NCI-H1694 treated with DMSO at 0.1 percent for 48 hours (cell line): ENCODE measurements at places on chromosomes 1 and 21.
A peak's percentile ranks its signal among the peaks of the same experiment; 100 is the strongest.

- DNase-seq: no peak
Observed at GRCh38 chr1:55957276-55957675, 622.1 kb downstream of the PLPP3 start.

- no peak for DNase-seq
Observed at GRCh38 chr21:34582506-34583150, 32.3 kb downstream of the RCAN1 start.

- DNase-seq: no peak
Observed at GRCh38 chr1:49102752-49103151, 326.1 kb upstream of the BEND5 start.

DNA sequence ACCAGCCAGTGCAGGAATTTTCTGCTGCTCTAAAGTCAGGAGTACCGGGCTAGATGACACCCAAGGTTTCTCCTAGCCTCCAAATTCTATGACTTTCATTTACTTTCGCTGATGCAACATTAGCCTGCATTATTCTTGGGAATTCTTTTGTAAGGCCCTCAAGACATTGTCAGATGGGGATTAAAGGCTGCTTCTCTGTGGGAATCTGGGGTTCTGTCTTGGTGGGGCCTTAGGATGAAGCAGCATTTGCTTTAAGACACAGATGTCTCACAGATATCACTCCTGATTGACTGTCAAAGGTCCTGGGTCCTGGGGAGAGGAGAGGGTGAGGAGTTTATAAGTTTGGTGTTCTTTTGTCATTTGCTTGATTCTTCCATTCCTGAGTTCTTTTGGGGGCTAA, 11.6 kb downstream of the PKP1 start:
- no peak for DNase-seq

DNA sequence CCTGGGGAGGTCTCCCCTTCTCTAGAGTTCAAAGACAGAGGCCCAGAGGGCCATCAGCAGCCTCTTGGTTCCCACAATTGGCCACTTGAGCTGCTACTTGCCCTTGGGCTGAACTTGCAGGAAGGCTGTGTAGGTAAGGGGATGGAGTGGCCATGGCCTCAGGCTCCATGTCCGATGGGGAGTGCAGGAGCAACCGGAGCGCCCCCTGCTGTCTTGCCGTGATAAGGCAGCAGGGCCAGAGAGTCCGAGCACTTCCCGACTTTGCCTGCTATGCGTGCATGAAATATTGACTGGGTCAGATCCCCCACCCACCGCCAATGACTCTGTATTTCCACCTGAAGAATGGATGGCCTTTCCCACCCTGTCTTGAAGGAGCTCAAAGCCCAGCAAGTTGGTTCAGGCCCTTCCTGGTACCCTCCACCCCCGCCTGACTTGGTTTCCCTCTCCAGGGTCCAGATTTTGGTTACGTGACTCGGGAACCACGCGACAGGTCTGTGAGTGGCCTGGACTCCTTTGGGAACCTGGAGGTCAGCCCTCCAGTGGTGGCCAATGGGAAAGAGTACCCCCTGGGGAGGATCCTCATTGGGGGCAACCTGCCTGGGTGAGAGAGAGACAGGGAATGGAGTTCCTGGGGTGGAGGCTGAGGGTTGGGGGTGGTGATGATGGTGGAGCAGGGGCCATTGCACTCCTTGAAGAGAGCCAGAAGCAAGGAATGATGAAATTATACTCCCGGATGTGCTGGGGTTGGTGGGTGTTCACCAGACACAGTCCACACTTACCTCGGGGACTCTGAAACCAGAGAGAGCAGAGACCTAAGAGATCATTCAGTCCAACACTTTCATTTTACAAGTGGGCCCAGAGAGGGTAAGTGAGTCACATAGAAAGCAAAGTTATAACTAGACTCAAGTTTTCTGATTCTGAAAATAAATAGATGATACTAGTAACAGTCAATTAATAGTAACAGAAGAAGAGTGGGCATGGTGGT, 25.6 kb downstream of the PADI3 start:
- peak; percentile 5 for DNase-seq

- DNase-seq: peak; percentile 51
Observed at GRCh38 chr1:67535474-67535873, 105.3 kb upstream of the SERBP1 start.

DNA sequence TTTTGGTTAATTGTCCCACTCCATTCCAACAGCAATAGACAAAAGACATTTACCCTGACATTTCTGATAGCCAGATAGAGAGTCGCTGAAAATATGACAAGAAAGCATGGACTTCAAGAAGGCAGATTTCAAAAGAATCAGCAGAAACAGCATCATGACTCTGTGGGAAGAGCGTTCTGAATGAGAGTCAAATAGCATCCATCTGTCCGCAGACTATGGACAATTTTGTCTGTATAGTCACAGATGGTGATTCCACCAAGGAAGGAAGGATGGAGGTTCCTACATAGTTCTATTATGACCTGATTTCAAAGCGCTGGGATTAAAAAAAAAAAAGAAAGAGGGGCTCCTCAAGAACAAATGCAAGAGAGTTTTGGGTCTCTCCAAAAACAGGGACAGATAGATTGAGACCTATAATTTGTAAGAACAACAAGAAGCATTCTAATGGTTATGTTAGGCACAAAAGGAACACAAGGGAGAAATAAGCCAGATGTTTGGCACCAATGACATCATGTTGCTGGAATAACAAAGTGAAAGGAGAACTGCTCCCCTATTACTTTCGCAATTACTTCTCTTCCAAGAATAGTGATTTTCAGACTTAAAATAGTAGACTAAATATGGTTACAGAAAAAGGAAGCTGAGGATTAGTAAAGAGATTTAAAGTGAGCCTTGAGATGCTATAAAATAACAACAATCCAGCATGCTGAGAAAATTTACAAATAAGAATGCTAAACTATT, 28.5 kb downstream of the NIBAN1 start:
- DNase-seq: peak; percentile 39

- no peak for DNase-seq
Observed at GRCh38 chr1:67815303-67816094, 17.8 kb downstream of the GNG12 start.

DNA sequence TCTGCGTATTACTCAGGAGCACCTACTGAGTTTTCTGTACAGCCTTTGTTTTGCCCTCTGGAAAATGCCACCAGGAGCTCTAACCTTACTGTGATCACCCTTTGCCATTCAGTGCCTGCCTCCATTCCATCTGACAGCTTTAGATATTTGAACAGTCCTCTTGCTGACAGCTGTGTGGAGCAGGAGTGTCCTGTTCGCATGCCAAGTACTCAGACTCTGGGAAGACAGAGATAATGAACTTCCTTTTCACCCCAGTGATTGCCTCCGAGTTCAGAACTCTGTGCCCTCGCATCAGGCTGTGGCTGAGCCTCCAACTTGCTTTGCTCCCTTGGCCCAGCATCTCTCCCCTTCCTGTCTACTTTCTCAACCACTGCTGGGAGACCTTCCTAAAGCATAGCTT, 74.0 kb downstream of the CACNA1E start:
- DNase-seq: no peak

DNA sequence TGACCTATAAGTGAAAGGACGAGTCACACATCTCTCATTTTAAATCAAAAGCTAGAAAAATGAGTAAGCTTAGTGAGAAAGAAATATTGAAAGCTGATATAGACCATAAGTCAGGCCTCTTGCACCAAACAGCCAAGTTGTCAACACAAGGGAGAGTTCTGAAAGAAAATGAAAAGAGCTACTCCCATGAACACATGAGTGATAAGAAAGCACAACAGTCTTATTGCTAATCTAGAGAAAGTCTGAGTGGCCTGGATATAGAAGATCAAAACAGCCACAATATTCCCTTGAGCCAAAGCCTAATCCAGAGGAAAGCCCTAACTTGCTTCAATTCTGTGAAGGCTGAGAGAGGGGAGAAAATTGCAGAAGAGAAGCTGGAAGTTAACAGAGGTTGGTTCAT, 175.0 kb downstream of the SMYD3 start:
- no peak for DNase-seq

- no peak for DNase-seq
Observed at GRCh38 chr1:77089756-77090155, 129.5 kb downstream of the PIGK start.

GRCh38 chr1:236759252-236759859, 35.7 kb upstream of the MTR start:
- DNase-seq: peak; percentile 24

GRCh38 chr1:60949154-60949825, 133.1 kb upstream of the NFIA start:
- DNase-seq: no peak

DNA sequence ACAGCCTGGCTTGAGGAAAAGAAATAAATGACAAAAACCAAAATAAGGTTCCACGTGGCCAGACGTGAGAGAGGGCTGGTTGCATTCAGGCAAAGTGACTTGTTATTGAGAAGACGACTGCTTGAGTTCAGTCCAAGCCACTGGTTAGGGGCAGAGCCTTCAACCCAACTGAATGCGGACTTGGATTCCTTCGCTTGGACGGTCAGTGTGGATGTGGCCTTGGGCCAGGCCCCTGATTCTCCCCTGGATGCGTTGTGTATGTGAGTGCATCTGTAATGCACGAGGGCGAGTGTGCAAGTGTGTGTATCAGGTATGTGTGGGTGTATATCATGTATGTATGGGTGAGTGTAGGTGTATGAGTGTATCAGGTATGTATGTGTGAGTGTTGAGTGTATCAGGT, 1.9 kb downstream of the PLA2G2F start:
- no peak for DNase-seq

DNA sequence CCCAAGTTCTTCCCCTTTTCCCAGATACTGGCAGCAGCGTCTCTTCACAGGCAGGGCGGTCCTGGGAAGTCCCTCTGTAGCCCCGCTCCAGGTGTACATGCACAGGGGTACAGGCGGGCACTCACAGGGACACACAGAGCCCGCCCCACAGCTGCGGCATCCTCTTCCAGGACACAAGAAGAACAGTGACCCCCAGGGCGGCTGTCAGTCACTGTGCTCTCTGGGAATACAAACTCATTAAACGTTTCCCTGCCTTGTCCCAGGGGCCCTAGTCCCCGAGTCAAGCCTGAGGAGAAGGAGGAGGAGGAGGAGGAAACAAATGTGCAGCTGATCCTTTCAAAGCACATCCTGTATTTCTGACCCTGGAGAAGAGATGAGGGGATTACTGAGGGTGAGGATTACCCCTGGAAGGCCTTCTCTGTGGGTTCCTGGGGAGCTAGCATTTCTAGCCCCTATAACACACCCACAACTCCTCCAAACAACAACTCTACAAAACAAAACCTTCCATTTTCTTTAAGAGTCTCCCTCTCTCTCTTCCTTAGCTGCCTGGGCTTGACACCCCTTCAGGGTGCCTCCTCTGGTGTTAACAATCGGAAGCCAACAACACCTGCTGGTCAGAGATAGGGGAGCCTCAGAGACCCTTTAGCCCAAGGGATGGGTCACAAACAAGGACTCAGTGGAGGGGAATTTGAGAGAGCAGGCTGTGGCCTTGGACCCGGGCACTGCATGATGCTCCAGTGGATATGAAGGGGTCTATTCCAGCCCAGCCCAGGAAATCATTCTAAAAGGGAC, 28.4 kb upstream of the DMBX1 start:
- DNase-seq: no peak

DNA sequence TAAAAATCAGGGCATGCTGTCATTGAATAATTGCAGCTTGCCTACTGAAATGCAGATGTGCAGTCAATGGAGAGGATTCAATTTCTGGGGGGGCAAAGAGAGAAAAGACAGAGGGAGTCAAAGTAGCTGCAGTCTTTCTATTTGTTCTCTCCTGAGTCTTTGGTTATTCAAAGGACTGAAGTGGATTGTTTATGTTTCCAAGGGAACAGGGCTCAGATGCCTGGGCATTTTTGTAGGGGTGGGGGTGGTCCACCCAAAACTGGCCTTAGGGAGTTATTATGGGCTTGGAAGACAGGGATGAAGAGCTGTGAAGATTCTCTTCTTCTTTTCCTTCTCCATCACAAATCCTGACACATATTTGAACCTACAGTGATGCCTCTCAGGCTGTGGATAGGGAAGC, 408.8 kb upstream of the DAB1 start:
- no peak for DNase-seq

DNA sequence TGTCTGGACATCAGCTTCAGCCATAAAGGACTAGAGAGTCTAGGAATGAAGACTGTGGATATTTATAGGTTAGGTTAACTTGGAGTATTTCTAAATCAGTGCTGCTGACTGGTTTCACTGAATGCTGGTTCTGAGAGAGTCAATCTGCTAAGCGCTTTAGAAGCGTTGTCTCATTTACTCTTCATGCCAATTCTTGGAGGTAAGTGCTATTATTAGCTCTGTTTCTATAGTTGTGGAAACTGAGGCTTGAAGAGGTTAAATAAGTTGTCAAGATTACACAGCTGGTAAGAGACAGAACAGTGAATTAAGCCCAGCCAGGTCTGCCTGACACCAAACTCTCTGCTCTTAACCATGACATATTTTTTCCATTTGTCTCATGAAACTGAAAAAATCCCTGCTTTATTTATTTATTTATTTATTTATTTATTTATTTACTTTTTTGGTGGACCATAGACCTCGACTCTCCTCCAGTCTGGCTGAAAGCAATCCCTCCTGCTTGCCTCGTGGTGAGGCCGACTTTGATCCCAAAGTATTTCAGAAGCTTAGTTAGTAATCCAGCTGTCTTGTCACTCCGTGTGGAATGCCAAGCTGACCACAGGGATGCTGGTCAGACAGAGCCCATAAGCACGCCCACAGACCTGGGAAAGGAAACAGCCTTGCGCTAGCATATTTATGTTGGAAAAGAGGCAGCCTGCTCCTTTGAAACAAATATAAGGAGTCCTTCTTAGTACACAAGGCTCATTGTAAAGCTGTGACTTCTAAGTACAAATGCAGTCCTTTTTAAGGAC, 16.9 kb downstream of the NTMT2 start:
- DNase-seq: no peak

GRCh38 chr1:30787266-30787665, 29.7 kb upstream of the LAPTM5 start:
- no peak for DNase-seq

DNA sequence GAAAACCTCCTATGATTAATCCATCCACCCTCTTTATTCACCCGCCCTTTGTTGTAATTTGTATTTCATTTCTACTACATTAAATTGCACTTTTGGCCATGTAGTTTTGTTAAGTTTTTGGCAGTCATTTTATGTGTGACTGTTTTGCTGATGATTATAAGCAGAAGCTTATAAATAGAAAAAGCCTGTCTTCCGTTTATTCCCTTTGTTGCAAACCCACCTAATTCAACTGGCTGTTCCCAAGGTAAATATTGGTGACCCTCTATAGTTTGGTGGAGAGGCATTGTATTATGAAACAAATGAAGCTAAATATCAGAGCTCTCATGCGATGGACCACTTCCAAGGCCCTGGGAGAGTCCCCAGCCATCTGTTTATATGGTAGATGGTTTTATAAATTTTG, 36.7 kb upstream of the IGSF3 start:
- peak; percentile 11 for DNase-seq

GRCh38 chr1:118977600-118977999, 10.5 kb downstream of the TBX15 start:
- DNase-seq: no peak

GRCh38 chr1:23661887-23662286, 29.7 kb upstream of the RPL11 start:
- DNase-seq: no peak

GRCh38 chr1:58710190-58711085, 10.6 kb upstream of the MYSM1 start:
- no peak for DNase-seq

DNA sequence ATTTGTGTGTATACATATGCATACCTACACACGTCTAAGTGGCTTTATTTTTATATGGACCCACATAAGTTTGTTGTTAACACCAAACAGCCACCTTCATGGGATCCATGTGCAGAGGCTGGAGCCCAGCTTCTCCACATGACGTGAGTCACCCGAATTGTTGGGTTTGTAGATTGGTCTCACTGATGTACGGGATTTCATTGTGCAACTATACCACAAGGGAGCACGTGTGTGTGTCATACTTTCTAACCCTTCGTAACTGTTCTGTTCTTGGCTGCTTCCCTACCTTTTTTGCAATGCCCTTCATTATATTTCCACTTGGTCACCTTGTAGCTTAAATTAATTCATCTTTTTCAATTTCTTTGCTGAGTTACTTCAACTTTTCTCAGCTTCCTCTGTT, 21.0 kb downstream of the SPRTN start:
- no peak for DNase-seq
